ENCODE measurements at places on chromosomes 3 and 15.

DNA sequence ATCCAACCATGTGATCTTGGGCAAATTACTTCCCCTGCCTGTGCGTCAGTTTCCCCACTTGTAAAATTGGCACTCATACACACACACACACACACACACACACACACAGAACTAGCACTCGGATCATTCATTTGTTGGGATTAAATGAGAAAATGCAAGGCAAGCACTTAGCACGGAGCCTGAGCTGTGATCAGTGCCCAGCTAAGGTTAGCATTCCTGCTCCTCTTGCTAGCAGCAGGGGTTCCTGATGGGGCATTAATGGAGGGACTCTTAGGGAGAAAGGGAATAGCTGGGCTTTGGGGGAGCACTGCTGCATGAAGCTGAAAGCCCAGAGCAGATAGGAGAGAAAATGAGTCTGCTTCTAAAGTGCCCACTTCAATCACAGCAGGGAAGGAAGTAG is 187.7 kb upstream of the C2CD4B start:
- no peak for DNase-seq

- no peak for DNase-seq
These were observed 16.4 kb downstream of the NEK4 start for GRCh38 chr3:52754373-52754772.

DNA sequence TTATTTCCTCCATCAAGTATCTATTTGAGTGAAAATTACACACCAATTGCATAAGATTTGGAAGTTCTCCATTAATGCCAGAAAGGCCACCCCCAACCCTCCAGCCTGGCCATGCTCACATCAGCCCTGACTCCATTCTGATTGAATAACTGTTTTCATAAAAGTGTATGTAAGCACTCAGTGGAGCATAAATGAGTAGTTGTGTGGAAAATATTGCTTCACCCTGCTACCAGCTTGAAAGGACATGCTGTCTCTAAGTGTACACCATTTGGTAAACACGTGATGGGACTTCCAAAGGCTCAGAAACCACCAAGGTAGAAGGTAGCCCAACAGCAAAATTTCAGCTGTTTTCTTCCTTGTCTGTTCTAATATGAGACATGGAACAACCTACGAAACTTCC is 393.8 kb downstream of the ZNF385D start:
- DNase-seq = no peak

- DNase-seq = no peak
These were observed 60.8 kb downstream of the SNRK start for GRCh38 chr3:43346978-43347749.

- DNase-seq = no peak
These were observed 1.3 kb downstream of the INKA1 start for GRCh38 chr3:49804141-49805041.

Data from NCI-H526 treated with DMSO at 0.1 percent for 48 hours (cell line).